ENCODE measurements at places on chromosomes 6 and 20.

DNA sequence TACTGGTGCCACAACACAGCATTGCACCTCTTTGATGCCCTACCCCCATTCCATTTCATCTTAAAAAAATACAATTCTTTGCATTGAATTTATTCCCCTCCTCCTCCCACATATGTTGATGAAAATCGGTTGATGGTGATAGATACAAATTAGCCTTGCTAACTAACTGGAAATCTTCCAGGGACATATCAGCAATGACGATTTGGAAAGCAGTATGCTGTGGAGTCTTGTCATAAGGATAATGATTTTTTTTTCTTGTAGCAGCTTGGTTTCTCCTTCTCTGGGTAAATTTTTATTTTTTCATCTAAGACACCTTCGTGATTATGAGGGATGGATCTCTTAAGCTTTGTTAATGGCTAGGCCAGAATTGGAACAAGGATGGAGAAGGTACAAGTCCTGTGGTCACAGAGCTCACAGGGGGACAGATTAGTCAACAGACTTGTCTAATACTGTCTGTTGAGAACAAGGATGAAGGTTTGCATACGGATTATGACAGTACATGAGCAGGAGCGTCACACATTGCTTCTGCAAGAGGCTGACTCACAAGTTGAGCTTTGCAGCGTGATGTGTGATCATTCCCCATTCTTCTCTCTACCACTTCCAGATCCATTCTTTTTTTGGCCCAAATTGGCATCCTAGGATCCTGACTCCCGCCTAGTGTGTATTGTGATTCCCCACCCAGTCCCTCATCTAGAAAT, 233.1 kb upstream of the FERMT1 start:
- DNase-seq, result no peak

DNA sequence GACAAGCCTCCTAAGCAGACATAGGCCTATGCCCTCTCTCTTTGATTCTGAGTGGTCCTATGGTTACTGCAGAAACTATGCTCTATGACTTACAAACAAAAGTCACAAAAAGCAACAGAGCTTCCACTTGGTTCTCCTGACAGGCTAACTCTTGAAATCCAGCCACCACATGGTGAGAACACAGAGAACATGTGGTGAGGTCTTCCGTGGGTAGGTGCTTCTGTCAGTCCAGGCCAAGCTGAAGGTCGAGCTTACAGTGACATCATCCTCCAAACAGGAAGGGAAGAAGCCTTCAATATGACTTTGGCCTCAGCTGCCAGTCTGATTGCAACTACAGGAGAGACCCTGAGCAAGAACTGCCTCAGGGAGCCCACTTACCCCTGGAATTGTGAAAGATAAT, 265.5 kb downstream of the TBX18 start:
- DNase-seq, result no peak

GRCh38 chr6:80356000-80356399, 249.5 kb downstream of the BCKDHB start:
- DNase-seq, result no peak

- no peak for DNase-seq
Observed at GRCh38 chr6:106731144-106731842, 101.9 kb downstream of the QRSL1 start.

- no peak for DNase-seq
Observed at GRCh38 chr6:130118236-130118635, 99.9 kb downstream of the L3MBTL3 start.

DNA sequence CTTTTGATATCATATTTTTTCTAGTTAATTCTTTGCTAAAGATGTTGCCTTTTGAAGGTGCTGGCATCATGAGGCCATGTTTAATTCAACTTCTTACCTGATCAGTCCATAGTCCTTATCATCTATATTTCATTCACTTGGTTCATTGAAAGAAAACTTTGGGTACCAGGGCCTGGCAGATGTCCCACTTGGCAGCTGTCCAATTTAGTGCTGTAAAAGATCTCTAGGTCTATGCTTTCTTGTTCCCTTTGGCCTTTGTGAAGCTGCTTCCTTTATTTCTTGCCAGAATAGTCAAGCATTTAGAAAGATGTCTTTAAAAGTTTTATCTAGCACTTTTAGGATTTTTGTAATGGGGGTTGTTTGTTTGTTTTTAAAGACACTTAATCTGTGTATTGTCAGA, 61.7 kb upstream of the EYA4 start:
- DNase-seq, result no peak

- no peak for DNase-seq
Observed at GRCh38 chr6:74782346-74782745, 423.5 kb downstream of the COL12A1 start.

- DNase-seq, result peak; percentile 74
Observed at GRCh38 chr20:35320396-35321126, 28.3 kb upstream of the FAM83C start.

GRCh38 chr20:59190466-59190865, 26.8 kb downstream of the ZNF831 start:
- no peak for DNase-seq

DNA sequence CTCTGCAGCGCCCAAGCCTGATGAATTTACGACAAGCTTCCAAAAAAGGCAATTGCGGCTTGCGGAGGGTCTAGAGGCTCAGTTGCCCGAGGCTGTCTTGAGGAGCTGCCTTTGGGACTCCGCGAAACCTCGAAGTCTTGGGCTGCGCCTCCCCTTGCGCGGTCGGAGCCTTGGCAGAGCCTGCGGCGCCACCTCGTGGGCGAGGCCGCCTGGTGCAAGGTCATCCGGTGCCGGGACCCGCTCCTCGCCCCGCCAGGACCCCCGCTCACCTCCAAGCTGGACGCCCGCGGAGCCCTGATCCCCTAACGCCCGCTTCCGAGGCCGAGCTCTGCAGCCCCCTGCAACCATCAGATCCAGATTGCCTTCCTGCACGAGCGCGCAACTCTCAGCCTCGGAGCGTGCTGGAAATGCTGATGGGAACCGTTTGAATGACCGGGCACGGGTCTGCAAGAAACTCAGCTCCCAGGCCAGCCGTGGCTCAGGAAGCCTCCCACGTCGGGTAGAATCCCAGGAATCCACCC, 14.9 kb upstream of the FAM210B start:
- DNase-seq, result no peak

GRCh38 chr6:157877573-157878438, 54.8 kb downstream of the SNX9 start:
- no peak for DNase-seq

DNA sequence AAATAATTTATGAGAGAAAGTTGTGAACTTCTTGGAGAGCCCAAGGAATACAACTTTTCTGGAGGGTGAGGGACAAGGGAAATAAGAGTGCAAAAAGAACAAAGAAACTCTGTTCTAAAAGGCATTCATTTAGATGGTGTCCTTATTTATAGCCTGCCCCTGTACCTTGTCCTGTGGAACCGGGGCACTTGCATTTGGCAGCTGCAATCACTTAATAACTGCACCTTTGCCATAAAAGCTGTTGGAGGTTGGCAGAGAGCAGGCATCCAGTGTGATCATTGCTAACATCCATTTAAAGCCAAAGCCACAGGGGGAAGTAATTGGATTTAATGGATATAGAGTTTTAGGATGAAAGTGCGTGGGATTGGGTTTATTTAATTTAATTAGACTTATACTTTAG, 50.8 kb upstream of the SGK1 start:
- no peak for DNase-seq

- no peak for DNase-seq
Observed at GRCh38 chr20:3677733-3678132, 4.1 kb downstream of the ADAM33 start.

- no peak for DNase-seq
Observed at GRCh38 chr20:13526551-13526950, 112.2 kb downstream of the TASP1 start.

DNA sequence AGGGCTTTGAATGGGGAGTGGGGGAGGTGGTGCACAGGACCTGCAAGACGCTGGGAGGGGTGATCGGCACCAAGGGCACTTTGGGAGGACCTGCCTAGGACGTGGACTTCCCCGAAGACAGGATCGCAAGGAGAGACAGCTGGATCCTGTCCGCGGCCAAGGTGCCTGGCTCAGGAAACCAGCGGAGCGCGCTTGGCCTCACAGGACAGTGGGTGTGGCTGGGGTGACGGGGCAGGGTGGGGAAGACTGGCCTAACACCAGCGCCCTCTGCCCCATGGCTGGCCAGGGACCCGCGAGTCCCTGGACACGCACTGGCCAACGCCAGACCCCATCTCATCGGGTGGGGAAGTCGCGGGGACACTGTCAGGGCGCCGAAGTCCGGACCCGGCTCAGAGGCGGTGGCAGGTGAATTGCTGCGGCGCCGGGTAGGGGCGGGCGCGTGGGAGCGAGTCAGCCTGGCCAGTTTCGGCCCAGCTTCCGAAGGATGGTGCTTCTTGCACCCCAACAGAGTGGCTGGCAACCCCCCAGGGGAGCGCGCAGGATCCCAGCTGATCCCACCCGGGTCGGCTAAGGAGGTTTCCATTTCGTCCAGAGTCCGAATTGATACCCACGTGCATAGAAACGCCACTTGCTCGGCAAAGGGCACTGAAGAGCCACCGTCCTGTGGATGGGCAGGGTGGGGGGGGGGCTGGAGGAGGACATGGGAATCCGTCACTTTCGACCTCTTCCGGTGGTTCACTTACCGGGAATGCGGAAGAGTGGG, 785 bp upstream of the THBD start:
- DNase-seq, result no peak

GRCh38 chr6:80942911-80943310, 809.6 kb downstream of the TENT5A start:
- DNase-seq, result no peak

DNA sequence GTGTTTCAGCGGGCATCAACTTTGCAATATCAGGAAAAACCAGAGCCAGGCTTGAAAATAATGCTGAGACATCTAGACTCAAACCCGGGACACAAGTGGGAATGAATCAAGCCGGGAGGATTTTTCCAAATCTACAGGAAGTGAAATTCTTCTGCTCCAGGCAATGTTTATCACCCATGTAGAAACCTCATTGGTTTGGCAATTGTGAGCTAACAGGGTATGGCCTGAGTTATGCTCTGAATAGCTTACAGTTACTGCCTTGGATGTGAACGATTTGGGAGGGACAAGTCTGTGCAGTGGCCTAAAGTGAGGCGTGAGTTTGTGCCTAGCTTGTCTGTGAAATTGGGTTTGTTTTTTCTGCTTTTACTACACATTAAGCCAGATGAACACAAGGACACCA, 87.4 kb downstream of the PCSK2 start:
- no peak for DNase-seq

- DNase-seq, result no peak
Observed at GRCh38 chr6:150527100-150527499, 72.6 kb upstream of the PLEKHG1 start.

- DNase-seq, result no peak
Observed at GRCh38 chr20:33251496-33251895, 15.7 kb downstream of the BPIFA1 start.

DNA sequence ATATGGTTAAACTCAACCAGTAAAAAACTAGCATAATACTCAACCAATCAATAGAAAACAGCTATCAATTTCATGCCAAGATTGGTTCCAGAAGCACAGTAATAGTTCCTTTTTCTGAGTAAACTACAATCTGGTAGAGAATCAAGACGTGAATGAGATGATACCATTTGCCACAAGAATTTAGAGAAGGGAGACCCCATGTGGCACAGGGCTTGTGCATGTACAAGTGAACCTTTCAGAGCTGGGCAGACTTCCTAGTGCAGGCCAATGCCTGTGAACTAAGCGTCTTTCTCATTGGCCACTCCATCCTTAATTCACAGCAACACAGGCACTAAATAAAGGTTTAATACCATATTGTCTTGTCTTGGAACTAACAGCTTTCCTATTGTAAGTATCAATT, 213.5 kb downstream of the RFPL4B start:
- no peak for DNase-seq

DNA sequence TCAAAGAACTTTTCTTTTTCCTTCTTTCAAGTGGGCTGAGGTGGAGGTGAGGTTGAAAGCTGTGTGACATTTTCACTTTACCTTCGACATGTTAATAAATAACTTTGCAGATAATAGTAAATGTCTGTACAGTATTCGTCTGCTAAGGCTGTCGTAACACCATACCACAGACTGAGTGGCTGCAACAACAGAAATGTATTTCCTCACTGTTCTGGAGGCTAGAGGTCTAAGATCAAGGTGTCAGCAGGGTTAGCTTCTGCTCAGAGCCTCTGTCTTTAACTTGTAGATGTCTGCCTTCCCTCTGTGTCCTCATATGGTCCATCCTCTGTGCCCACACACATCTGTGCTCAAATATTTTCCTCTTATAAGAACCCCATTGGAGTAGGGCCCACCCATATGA, 14.9 kb downstream of the PHACTR2 start:
- DNase-seq, result no peak

DNA sequence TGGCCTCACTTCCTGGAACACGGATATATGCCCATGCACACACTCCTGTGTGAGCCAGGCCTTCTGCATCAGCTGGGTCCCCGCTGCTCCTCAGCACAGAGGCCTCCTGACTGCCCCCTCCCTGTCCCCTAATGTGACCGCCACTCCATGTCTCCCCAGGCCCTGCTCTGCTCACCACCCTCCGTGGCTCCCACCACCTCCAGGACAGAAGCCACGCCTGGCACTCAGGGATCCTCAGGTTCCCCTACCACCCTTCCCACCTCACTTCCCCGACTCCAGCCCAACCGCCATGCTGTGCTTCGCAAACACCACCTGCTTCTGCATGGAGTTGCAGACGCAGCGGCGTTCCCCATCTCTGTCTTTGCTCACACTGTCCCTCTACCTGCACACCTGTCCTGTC, 4.3 kb upstream of the SRC start:
- no peak for DNase-seq

DNA sequence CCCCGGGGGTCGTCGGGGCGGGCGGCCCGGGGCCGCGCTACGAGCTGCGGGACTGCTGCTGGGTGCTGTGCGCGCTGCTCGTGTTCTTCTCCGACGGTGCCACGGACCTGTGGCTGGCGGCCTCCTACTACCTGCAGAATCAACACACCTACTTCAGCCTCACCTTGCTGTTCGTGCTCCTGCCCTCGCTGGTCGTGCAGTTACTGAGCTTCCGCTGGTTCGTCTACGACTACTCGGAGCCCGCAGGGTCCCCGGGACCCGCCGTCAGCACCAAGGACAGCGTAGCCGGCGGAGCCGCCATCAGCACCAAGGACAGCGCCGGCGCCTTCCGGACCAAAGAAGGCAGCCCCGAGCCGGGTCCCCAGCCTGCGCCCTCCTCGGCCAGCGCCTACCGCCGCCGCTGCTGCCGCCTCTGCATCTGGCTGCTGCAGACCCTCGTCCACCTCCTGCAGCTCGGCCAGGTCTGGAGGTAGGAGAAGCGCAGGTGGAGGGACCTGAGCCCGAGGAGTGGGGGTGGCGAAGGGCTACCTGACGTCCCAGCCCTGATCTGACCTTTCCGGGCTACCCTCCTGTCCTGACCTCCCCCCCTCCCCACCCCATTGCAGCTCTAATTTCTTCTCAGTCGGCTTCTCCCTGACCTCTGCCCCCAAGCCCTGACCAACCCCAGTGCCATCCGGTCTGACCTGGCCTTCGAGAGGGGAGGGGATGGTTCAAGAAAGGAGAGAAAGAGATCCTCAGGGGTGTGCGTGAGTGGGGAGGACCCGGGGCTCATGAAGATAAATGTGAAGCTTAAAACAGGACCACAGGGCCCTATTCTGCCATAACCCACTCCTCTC, 558 bp downstream of the XKR7 start:
- no peak for DNase-seq

- DNase-seq, result no peak
Observed at GRCh38 chr20:13325033-13325432, 104.0 kb downstream of the ISM1 start.

Measured in AG04449 (cell line).